Pancreas (tissue), 10 donors: ENCODE measurements at places on chromosomes 2 and 18.

GRCh38 chr2:75807992-75808391, 97.3 kb upstream of the GCFC2 start:
- no peak overlapping the region for H3K27ac ChIP-seq
- no peaks in the 10 kb centered on the region for H3K4me1 ChIP-seq
- H3K36me3 ChIP-seq: no peaks in the 10 kb centered on the region

- no peaks in the 10 kb centered on the region for H3K27me3 ChIP-seq
- peak; percentile 64 for DNase-seq
- no peaks in the 10 kb centered on the region for H3K36me3 ChIP-seq
- peaks cover 8% of the 10 kb centered on the region for H3K4me1 ChIP-seq
- no peak overlapping the region for H3K27ac ChIP-seq
- no peak overlapping the region for H3K4me3 ChIP-seq
Measured at GRCh38 chr2:7379799-7380198, 462.6 kb downstream of the RNF144A start.

- H3K27me3 ChIP-seq: no peaks in the 10 kb centered on the region
- DNase-seq: no peak
- H3K4me1 ChIP-seq: peaks cover 8% of the 10 kb centered on the region
- peak overlapping the region; percentile 68 for H3K27ac ChIP-seq
- peaks cover 26% of the 10 kb centered on the region for H3K36me3 ChIP-seq
Measured at GRCh38 chr2:69791045-69791444, 38.4 kb upstream of the GMCL1 start.

DNA sequence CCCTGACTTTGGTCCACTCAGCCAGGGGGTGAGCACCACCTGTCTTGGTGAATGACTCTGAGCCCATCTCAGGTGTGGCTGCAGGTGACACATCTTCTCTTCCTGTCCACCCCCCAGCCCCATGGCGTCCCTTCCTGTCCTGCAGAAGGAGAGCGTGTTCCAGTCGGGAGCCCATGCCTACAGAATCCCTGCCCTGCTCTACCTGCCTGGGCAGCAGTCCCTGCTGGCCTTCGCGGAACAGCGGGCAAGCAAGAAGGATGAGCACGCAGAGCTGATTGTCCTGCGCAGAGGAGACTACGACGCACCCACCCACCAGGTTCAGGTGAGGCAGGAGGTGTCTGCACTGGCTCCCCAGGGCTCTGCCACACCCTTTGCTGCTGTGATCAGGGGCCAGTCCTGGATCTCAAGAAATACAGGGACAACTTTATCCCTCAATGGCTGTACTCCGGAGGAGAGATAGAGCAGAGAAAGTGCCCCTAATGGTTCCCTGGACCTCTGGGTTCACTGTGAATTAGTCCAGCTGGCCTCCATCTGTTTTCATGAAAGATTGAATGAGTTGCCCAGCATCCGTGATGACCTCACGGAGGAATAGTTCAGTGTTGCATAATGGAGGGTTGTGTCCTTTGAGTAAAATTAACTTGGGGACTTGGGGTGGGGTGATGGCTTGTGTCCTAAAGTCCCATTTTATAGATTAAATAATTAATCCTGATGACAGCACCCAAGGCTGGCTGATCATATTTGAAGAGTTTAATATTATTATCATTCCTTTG, at the start of gene NEU2:
NEU2 (plus strand) TSS at position 122 of the 770 bp plus-strand sequence; CDS start at position 122, 0 bp downstream.
- no peaks in the 10 kb centered on the region for H3K4me1 ChIP-seq
- DNase-seq: no peak
- H3K36me3 ChIP-seq: no peaks in the 10 kb centered on the region

DNA sequence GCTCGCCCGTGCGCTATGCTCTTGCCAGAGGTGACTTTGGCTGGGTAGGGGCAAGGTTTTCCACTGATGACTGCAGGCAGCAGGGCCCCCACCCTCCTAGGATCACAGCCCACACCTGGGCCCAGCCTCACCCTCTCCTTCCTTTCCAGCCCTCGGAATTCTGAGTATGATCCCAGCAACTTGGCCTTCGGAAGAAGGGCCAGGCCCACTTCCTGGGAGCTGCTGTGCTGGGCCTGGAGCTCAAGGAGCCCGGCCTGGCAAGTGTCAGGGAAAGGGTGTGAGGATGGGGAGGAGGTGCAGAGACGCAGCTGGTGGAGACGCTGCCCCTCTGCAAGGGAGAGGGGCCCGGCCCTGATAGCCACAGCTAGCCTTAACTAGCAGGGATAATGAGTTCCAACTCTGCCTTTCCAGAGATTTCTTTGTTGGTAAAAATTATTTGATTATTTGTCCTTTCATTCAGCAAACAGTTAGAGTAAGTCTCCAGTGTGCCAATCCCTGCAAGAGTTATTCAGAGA, 1.7 kb upstream of the CNDP1 start:
- H3K36me3 ChIP-seq: no peaks in the 10 kb centered on the region
- no peak overlapping the region for H3K27ac ChIP-seq
- DNase-seq: no peak
- no peak overlapping the region for H3K4me3 ChIP-seq

DNA sequence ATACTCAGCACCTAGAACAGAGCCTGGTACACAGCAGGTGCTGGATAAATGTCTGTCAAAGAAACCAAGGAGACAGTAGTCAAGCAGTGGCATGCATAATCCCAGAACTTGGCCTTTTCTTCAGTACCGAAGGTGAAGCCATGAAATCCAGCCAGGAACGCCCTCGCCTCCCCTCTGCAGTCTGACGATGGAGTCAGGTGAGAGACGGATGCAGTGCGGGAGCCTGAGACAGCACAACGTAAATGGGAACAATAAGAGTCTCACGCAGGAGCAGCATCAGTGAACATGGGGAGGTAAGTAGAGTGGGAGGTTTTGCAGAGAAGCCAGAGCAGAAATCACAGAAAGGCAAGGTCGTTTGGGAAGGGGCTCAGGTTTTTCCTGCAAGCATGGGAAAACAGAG, 389.3 kb upstream of the MYT1L start:
- H3K27me3 ChIP-seq: no peaks in the 10 kb centered on the region
- no peak for DNase-seq
- H3K4me1 ChIP-seq: no peaks in the 10 kb centered on the region
- H3K27ac ChIP-seq: no peak overlapping the region
- H3K4me3 ChIP-seq: no peak overlapping the region
- no peaks in the 10 kb centered on the region for H3K36me3 ChIP-seq

DNA sequence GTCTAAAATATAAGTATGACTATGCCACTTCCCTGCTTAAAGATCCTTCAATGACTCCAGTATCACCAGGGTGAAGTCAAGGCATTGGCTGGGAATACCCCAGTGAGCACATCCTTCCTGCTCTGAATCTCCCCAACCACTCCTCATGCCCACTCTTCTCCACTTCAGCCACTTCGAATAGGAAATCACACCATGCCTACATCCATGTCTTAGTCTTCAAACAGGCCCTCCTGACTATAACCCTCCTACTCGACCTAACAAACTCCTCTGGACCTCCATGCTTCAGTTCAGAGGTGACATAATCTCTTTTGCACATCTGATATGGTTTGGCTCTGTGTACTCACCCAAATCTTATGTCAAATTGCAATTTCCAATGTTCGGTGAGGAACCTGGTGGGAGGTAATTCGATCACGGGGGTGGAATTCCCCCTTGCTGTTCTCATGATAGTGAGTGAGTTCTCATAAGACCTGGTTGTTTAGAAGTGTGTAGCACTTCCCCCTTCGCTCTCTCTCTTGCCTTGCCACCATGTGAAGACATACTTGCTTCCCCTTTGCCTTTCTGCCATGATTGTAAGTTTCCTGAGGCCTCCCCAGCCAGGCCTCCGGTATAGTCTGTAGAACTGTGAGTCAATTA, 87.8 kb upstream of the TFCP2L1 start:
- no peak overlapping the region for H3K27ac ChIP-seq
- no peaks in the 10 kb centered on the region for H3K27me3 ChIP-seq
- H3K36me3 ChIP-seq: peaks cover 9% of the 10 kb centered on the region
- no peaks in the 10 kb centered on the region for H3K4me1 ChIP-seq

DNA sequence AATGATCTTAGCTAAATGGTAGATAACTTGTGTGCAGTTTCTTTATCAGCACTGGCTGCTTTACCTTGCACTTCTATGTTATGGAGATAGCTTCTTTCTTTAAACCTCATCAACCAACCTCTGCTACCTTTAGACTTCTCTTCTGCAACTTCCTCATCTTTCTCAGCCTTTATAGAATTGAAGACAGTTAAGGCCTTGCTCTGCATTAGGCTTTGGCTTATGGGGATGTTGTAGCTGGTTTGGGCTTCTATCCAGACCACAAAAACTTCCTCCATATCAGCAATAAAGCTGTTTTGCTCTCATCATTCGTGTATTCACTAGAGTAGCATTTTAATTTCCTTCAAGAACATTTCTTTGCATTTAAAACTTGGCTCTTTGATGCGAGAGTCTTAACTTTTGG, 123.7 kb downstream of the PIK3C3 start:
- no peaks in the 10 kb centered on the region for H3K4me1 ChIP-seq
- H3K4me3 ChIP-seq: no peak overlapping the region
- no peak overlapping the region for H3K27ac ChIP-seq
- H3K36me3 ChIP-seq: no peaks in the 10 kb centered on the region
- H3K27me3 ChIP-seq: no peaks in the 10 kb centered on the region

DNA sequence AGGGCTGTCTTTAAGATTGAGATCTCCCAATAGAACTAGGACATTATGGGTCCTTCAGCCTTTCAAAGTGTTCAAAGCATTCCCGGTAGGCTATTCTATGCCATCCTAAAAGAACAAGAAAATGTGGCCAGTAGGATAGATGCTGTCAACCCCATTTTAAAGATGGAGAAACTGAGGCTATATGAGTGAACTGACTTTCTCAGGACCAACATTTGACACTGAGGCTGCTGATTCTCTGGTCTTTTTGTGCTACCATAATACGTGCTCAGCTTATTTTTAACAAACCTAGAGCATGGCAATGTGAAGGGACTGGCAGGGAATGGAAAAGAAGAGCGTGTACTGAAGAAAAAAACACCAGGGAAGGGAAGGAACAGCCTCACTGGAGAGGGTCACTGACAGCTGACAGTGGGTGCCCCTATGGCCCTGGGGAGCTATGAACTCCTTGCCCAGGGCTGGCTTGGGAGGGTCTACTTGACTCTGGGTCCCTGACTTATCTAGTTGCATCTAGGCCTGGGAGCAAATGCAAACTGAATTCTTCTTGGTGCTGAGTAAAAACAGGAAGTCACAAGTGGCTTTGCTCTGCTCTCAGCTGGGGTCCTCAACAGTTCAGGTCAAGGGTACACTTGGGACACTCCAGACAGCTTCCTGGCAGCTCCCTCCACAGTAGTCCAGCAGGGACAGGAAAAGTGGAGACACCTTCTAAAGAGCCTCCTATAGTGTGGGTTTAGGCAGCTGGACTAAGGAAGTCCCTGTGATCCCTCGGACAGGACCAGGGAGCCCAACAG, 2.3 kb downstream of the CYRIA start:
- DNase-seq: no peak
- H3K27ac ChIP-seq: no peak overlapping the region
- no peak overlapping the region for H3K4me3 ChIP-seq
- no peaks in the 10 kb centered on the region for H3K27me3 ChIP-seq
- peaks cover 4% of the 10 kb centered on the region for H3K4me1 ChIP-seq
- H3K36me3 ChIP-seq: no peaks in the 10 kb centered on the region

GRCh38 chr2:69785358-69785757, 43.4 kb downstream of the ANXA4 start:
- H3K36me3 ChIP-seq: no peaks in the 10 kb centered on the region
- no peaks in the 10 kb centered on the region for H3K27me3 ChIP-seq
- no peak overlapping the region for H3K4me3 ChIP-seq
- no peak overlapping the region for H3K27ac ChIP-seq

DNA sequence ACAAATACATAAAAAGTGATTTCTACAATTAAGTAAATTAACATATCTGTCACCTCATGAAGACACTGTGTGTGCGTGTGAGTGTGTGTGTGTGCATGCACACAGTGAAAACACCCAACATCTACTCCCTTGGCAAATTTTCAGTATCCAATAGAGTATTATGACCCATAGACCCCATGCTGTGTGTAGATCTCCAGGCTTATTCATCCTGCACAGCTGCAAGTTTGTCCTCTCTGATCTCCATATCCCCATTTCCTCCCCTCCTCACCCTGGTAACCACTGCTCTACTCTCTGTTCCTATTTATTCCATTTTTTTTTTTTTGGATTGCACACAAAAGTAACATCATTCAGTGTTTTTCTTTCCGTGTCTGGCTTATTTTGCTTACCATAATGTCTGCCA, 391.0 kb downstream of the SOX11 start:
- H3K4me1 ChIP-seq: no peaks in the 10 kb centered on the region
- H3K4me3 ChIP-seq: no peak overlapping the region
- H3K36me3 ChIP-seq: no peaks in the 10 kb centered on the region
- no peaks in the 10 kb centered on the region for H3K27me3 ChIP-seq
- no peak overlapping the region for H3K27ac ChIP-seq

GRCh38 chr2:134295441-134295840, 41.6 kb downstream of the MGAT5 start:
- DNase-seq: no peak
- peaks cover 13% of the 10 kb centered on the region for H3K4me1 ChIP-seq
- no peaks in the 10 kb centered on the region for H3K27me3 ChIP-seq

- no peak for DNase-seq
- H3K27me3 ChIP-seq: no peaks in the 10 kb centered on the region
- no peak overlapping the region for H3K4me3 ChIP-seq
- peaks cover 9% of the 10 kb centered on the region for H3K4me1 ChIP-seq
Measured at GRCh38 chr2:190802129-190802528, 78.5 kb upstream of the GLS start.

DNA sequence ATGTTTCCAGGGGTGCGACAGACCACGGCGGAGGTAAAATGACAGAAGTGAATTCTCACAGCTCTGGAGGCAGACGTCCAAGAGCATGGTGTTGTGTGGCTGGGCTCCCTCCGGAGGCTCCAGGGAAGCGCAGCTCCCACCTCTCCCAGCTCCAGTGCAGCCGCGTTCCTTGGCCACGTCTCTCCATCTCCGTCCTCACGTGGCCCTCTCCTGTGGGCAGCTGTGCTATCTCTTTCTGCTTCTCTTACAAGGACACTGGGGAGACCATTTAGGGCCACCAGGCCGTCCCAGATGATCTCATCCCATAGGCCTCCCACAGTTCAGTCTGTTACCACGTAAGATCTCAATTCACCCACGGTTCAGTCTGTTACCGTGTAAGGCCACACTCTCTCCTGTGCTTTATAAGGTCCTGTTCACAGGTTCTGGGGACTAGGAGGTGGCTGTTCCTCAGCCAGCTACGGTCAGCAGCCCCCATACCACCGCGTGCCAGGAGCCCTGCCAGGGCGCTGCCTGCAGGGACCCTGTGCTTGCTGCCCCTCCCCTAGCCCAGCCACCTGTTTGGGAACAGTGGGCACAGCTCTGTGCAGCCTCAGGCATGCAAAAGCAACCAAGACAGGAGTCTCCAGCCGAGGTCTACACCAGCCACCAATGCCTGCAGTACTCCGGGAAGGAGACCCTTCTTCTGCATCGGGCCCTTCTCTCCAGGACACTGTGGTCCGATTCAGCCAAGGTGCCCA, 2.9 kb upstream of the MAB21L4 start:
- DNase-seq: peak; percentile 7
- no peak overlapping the region for H3K27ac ChIP-seq
- no peak overlapping the region for H3K4me3 ChIP-seq
- no peaks in the 10 kb centered on the region for H3K27me3 ChIP-seq
- H3K4me1 ChIP-seq: peaks cover 10% of the 10 kb centered on the region

DNA sequence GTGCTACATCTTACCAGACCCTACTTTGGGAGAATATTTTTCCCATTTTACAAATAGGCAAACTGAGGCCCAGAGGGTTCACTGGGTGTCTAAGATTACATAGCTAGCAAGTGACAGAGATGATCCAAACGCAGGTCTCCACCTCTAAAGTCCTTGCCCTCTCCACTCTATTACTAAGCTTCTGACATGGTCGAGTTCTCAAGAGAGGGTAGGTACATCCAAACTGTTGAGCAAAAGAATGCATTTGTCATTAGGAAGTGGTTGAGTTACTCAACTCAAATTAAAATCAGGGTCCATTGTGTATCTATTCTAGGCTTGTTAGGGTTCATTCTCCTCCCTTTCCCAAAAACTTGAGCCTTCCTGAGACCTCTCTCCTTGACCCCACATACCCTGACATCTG, 680.6 kb upstream of the FANCL start:
- no peak overlapping the region for H3K4me3 ChIP-seq
- H3K27ac ChIP-seq: no peak overlapping the region
- H3K36me3 ChIP-seq: no peaks in the 10 kb centered on the region
- H3K27me3 ChIP-seq: no peaks in the 10 kb centered on the region
- no peak for DNase-seq
- H3K4me1 ChIP-seq: no peaks in the 10 kb centered on the region
